ENCODE measurements at places on chromosomes 12 and 14.

- no peak for DNase-seq
Observed at GRCh38 chr12:24803430-24804245, 145.3 kb downstream of the BCAT1 start.

DNA sequence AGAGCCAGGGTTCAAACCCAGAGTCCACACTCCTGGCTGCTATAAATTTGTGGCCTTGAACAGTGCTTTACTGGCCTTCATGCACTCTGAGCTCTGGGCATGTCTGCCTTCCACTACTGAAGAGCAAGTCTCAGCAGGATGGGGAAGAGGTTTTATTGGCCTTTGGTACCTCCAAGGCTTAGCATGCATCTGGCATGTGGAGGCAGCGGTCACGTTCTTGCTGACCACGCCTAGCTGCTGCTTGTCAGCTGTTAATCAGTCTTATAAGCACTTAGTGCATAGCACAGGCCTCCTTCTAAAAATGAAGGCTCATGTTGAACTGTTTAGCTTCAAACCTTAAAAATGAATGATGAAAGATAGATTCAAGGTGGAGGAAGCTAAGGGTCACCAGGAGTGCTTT, 177.5 kb downstream of the PELI2 start:
- no peak for DNase-seq

DNA sequence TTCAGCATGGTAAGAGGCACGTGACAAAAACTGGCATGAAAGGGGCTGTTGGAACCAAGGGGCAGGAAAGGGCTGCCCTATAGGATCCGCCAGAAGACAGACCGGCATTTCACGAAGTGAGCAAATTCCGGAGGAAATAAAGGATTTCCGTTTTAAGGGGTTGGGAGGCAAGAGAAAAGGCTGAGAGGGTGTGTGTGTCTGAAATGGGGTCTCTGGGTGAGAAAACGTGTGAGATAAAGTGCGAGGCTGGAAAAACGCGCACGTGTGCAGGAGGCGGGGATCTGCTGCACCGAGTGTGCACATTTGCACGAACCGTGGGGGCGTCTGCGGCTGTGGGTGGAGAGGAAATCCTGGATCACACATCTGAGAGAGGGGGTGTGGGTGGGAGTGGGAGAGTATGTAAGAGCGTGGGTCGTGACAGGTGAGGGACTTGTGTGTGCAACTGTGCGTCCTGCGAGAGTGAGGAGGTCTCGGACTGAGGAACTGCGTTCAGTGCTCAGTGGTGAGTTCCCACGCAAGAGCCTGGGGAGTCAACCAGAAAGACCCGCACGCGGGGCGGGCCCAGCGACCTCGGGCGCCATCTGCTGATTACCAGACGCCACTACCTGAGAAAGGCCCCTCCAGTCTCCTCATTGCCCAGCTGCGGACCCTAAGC, 37.0 kb upstream of the P2RX7 start:
- DNase-seq: peak; percentile 84

DNA sequence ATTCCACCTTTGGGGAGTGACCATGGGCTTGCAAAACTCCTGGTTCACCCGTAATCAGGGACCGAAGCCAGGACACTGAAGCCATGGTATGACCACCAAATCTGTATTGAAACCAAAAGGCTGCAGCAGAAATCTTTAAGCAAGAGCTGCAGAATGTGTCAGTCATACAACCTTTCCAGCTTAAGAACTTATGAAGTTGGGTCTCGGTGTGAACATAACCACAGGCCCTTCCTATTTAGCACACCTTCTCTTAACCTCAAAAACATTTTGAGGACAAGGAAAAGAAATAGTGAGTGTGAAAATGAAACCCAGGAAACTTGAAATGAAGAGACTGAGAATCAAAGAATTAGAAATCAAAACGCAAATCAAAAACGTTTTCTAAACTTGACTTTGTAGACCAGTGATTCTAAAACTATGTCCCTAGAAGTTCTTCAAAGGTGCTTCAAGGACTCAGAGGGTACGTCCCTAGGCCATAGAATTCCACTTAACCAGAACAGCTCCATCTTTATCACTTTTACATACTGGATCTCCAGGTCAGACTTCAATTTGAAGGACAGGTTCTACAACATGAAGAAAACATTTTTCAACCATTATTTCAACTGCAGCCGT, 231.6 kb upstream of the GRIP1 start:
- no peak for DNase-seq

- DNase-seq: no peak
Observed at GRCh38 chr14:69363964-69364363, 34.1 kb downstream of the ERH start.

DNA sequence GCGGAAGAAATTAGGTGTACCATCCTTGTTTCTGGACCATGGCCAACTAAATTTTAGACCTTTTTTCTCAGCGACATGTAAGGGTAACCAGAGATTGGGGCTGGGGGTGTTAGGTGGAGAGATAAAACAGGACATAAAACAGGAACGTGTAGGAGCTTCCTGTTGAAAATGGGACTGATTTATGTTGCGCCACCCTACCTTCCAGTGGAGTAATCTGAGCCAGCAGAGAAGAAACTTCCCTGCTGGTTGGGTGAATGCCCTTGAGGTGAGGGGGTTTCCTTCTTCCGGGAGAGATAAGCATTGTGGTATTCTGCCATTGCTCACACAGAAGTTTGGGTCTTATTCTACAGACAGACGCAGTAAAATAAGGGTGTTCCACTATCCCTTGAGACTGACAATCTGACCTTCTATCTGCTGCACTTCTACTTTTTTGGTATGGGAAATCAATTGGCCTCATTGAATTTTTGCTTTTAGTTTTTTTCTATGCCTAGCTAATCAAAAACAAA, 417.6 kb downstream of the PCNX1 start:
- peak; percentile 48 for DNase-seq

DNA sequence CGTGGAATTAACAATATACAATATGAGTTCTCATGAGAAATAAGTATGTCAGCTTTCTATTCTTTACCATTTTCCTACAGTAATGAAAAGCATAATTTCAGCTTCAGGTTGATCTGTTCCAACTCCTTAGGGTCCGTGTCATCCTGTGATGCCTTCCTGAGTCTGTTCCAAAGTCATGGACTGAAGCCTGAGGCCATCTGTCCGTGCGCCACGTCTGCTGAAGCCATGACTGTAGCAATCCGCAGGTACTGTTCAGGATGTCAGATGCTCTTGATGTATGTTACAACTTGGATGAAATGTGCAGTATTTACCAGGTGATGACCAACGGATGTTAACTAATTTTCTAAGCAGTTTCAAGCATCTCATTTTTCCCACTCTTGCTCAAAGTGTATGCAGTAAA, 67.0 kb upstream of the ATF1 start:
- no peak for DNase-seq

DNA sequence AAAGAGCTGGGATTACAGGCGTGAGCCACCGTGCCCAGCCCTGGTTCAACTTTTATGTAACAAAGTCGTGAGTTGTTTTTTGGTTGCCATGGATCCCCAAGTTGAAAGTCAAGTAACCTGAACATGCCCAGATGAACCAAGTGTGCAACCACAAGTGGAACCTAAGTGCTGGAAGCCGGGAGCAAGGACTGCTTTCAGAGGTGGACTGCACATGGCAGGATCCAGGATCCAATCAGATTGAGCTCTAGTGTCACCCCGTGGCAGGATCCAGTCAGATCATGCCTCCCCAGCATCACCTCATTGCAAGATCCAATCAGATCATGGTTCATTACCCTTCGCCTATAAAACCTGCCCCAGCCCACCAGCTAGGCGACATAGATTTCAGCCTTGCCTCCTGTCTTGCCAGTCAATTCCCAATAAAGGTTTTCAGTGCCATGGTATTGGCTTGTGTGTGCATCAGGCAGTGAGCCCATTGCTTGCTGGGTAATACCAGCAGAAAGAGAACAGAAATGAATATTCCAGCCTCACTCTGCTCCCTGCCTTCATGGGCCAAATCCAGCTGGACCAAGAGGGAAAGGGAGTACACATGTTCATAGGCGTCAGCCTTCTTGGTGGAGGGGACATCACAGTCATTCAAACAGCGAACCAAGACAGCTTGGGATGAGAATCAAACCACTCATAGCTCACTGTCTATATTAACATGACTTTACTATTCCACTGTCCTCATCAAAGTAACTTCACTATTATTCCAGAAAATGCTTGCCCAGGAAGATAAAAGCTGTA, 43.6 kb upstream of the VASH1 start:
- DNase-seq: no peak

GRCh38 chr14:97113339-97113738, 316.2 kb downstream of the VRK1 start:
- no peak for DNase-seq

DNA sequence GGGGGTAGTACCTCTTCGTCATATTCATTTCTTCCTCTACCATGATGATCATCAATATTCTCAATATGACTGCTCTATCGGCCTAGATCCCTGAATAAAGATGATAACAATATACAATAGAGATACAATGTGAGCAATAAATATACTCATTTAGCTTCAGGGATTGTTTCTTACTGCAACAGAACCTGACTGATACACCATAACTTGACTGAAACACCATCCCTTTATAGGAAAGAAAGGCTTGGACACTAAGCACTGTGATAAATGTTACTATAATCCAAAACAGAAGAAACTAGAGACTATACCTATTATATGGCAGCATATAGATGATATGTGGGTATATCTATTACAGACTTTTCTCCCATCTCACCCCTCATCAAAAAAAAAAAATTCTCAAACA, 1.2 kb upstream of the RHOJ start:
- DNase-seq: no peak

- no peak for DNase-seq
Observed at GRCh38 chr14:95536671-95537070, 1.8 kb downstream of the GLRX5 start.

DNA sequence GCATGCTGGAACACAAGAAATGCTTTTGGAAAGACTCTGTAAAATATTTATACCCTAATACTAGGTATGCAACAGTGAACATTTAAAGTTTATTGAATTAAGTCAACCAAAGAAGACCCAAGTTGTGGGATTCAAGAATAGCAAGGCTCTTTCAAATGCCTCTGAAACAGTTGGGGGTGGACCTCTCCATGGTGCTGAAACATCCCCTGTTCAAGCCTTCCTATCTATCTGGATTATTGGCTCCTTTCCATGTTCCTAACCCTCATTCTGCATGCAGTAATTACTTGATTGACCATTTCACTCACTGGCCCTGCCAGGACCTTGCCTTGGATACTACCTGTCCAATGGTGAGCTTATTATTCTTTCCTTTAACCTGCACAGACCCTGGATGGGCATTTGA, 349.7 kb downstream of the NRXN3 start:
- DNase-seq: peak; percentile 25

GRCh38 chr12:39807043-39807442, 187.4 kb upstream of the ABCD2 start:
- no peak for DNase-seq

DNA sequence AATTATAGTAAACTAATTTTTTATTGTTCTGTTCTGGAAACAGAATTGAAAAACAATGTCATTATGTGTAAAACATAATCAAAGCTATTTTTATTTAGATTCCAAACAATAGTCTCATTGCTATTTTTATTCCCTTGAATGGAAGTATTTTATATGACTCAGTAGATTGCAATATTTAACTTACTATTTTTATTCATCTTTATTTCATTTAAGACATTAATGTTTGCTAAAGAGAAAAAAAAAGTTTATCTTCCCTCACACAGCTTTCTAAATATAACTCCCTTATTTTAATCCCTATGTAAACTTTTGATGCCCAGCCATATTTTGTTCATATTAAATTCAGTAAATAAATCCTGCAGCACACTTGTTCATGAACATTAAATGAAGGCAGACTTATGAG, 622.4 kb downstream of the SLC6A15 start:
- no peak for DNase-seq

DNA sequence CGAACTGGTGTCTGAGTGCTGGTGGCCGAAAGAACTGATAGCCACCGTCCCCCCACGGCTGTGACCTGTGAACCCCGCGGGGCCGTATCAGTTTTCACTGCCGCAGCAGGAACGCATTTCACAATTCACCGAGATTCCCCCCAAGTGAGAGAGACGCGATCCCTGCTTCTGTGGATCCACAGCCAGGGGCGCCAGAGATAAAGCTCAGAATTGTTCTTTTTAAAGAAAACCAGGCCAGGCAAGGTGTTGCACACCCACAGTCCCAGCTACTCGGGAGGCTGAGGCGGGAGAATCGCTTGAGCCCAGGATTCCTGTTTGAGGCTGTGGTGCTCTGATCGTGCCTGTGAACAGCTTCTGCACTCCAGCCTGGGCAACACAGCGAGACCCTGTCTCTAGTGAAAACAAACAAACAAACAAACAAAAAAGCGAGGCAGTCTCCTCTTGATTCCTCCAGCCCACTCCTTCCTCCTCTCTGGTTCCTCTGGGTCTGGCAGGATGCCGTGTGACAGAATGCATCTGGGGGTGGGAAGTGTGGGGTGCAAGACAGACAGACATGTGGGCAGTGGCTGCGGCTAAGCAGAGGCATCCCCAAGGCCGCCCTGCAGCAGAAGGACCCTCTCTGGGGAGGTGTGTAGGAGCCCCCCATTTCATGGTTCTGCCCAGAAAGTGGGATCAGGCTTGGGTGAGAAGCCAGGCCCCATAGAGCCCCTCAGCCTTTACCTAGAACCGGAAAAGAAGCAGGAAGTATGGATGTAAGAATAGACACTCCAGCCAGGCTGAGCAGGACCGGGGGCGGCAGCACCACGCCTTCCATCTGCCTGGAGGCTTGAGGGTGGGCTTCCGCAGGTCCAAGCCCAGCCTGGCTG, 39.2 kb upstream of the PPP1R13B start:
- DNase-seq: no peak

- DNase-seq: no peak
Observed at GRCh38 chr12:19757317-19757877, 318.1 kb downstream of the AEBP2 start.

- DNase-seq: no peak
Observed at GRCh38 chr12:14775636-14775980, 27.7 kb downstream of the WBP11 start.

DNA sequence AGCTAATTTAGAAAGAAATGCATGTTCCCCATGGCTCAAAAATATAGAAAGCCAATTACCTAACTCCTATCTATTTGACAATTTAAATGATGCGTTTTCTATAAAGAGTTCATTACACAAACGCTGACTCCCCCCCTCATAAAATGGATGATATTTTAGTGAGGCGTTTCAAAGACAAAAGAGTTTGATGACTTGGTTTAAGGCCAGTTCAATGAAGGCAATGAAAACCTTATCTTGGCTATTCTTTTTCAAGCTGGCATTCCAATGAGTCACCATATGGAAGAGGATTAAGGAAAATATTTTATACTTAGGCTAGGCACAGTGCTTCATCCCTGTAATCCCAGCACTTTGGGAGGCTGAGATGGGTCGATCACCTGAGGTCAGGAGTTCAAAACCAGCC, 62.7 kb downstream of the HMGA2 start:
- no peak for DNase-seq

- peak; percentile 40 for DNase-seq
Observed at GRCh38 chr12:64457032-64457431, 5.1 kb downstream of the TBK1 start.

All from activated T-cell treated with anti-CD3 and anti-CD28 coated beads, Interleukin-2, amount 50 U/mL, for 48 hours (primary cell).